ENCODE measurements at places on chromosomes 3 and 15.
A peak's percentile ranks its signal among the peaks of the same experiment; 100 is the strongest.

DNA sequence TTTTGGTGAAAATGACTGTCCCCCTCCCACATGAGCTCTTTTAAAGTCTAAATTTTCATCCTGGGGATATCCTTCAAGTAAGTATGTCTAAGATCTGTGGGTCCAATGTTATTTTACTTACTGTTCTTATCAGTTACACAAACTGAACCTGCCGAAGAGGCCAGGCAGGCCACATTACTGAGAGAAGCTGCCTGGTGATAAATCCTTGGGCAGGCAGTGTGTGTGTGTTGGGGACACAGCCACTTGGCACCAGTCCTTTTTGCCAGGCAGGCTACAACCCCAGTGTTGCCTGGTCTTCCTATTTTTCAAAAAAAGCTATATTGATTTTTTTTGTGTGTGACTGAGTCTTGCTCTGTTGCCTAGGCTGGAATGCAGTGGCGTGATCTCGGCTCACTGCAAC is 50.6 kb upstream of the RASA2 start:
- DNase-seq = no peak

GRCh38 chr3:23762214-23762613 is 43.5 kb upstream of the UBE2E1 start:
- no peak for DNase-seq

DNA sequence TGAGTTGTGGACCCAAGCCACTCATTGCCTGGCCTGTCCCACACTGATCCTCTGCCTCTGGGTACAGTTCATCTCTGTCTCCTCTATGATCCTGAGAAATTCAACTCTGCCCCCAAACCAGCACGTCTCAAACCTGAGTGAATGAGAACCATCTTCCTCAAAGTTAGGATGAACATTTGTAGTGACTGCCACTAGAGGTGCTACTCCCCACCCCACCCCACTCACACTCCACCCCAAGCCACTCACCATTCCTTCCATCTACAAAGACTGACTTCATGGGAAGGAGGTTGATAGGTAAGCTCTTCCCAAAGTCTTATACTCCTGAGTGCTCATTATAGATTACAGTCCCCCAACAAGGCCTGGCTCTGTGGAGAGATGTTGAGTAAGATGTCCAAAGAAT is 43.8 kb downstream of the NEK10 start:
- no peak for DNase-seq

DNA sequence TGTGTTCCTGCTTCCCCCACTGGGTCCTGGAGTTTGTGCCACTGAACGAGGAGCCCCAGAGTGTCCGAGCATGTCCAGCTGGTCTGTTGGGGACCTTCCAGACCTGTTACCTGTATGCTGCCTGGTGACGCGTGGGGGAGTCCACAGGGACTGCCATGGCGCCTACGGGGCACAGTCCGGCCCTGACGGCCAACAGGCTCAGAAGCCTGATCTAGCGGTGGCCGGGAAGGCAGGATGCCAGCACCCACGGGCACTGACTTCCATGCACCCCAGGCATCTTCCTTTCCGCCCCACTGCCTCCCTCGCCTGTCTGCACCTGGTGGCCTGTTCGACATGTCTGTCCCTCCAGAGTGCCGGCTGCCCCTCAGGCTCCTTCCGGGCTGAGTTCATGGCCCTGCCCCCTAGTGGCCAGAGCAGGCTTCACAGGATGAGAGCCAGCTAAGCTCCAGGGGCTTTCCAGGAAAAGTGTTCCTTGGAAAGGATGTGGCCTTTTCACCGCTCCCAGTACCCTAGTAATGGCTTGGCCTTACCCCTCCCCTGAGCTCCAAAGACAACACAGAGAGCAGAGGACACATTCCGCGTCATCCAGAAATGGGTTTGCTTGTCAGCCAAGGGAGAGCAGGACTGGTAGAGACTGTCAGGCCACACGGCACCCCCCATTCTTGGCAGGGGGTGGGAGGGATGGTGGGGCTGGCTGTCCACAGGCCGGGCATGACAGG is 35.7 kb downstream of the NGRN start:
- DNase-seq = peak; percentile 48

- no peak for DNase-seq
These were observed 152.4 kb upstream of the DPH6 start for GRCh38 chr15:35698331-35698730.

Data from CD4-positive, alpha-beta T cell treated with Interleukin-15 for 1 hour (primary cell).